ENCODE measurements at places on chromosomes 1 and 21.

DNA sequence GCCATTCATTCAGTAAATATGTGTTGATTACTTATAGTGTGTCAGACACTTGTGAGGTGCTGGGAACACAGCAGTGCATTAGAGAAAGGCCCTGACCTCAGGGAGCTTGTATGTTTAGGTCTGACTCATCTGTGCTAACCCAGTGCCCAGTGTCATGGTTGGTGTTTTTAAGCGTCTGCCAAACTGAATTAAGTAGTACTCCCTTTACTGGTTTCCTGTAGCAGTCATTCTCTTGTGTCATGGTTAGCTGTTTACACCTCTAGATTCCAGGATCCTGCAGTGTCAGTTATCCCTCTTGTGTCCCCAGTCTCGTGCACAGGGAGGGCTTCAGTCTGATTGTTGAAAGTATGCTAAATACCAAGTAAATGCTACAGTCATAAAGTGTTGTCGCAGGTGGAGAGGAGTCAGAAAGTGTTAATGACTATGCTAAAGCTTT lies 14.2 kb downstream of the UCK2 start:
- no peak for DNase-seq

DNA sequence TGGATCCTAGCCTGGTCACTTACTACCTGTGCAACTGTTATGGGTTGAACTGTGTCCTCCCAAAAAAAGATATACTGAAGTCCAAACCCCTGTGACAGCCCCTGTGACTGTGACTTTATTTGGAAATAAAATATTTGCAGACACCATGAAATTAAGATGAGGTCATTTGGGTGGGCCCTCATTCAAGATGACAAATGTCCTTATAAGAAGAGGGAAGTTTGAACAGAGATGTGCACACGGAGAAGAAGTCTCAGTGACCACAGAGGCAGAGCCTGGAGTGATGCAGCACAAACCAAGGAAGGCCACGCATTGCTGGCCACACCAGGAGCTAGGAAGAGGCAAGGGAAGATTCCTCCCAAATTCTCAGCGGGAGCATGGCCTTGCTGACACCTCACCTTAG lies 249.7 kb upstream of the RUNX1 start:
- DNase-seq, result no peak

DNA sequence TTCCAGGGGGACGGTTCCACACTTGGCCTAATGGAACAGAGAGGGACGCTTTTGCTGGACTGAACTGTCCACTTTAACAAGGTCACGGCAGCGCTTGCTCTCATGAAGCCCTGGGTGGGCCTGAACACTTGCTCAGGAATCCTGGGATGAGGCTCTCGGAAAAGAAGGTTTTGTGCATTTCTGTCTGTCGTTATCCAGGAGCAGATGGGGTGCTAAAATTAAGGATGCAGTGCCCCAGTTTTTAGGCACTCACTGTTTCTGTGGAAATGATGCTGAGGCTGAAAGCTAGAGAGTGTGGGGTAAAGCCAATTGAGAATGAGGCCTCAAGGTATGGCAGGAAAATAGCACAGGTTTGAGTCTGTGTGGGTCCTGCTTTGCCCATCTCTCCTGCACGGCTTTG lies 111.0 kb downstream of the DAB1 start:
- no peak for DNase-seq

- no peak for DNase-seq
These were observed 13.2 kb downstream of the ST7L start for GRCh38 chr1:112605633-112606327.

GRCh38 chr1:43851561-43852338 lies 81.9 kb upstream of the ARTN start:
- DNase-seq, result no peak

GRCh38 chr1:98387701-98388100 lies 273.8 kb upstream of the SNX7 start:
- no peak for DNase-seq

DNA sequence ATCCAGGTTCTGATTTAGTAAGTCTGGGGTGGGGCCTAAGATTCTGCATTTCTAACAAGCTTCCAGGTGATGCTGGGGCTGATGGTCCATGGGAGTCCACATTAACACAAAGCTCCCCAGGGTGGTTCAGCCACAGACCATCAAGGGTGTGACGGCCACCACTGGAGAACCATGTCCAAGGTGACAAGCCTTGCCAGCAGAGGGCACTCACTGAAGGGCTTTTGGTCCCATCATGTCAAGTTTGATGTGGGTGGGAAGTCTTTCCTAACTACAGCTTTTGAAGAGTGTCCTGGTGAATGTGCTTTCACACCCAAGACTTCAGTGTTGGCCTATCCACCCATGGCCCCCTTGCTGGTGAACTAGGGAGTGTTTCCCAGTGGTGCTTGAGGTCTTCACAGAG lies 67.1 kb downstream of the UBE2T start:
- DNase-seq, result no peak

DNA sequence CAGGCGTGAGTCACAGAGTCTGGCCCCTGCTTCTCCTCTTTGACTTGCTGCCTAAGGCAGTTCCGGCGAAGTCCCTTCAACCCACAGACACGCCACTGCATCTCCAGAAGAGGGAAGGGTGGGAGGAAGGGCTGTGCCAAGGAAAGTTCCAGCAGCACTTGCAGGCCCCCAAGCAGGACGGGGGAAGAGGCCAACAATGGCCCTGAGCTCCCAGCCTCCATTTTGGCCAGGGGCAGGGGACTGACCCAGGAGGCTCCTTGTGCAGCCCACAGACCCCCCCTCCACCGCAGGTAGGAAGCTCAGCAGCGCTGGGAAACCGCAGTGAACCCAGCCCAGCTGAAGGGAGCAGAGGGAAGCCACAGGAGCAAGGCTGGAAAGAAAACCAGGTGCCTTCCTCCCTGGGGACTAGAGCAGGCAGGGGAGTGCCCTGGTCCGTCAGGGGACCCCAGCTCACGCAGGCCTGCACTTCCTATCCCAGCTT lies 35.4 kb downstream of the ACOT7 start:
- no peak for DNase-seq

DNA sequence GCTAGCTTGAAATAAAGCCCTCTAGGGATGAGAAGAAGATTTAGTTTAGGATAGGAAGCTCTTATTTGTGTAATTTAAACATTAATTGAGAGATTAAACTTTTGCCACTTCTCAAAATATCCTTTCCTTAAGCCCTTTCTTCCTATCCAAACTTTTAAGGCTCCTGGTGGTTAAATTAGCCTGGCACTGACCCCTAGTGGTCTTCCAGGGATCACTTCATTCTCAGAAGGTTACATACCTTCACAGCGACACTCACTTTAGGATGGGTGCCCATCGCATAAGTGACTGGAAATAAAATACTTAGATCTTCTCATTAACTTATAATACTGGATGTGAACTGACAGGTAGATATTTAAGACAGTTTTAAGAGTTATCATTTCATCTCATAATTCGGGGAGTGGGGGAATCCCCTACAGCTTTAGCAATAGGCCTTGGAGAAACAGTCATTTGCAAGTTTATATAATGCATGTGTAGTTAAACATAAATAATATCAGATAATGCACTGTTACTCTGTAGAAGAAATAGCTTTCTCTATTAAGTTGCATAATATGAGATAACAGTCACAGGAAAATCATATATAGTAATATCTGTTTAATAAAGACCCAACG lies 7.4 kb downstream of the LHX9 start:
- DNase-seq, result no peak
